Stimulated activated CD4-positive, alpha-beta T cell treated with anti-CD3 and anti-CD28 coated beads, Interleukin-2, amount 100 ng/mL, for 24 hours (primary cell): ENCODE measurements at places on chromosomes 6 and 20.
A peak's percentile ranks its signal among the peaks of the same experiment; 100 is the strongest.

DNA sequence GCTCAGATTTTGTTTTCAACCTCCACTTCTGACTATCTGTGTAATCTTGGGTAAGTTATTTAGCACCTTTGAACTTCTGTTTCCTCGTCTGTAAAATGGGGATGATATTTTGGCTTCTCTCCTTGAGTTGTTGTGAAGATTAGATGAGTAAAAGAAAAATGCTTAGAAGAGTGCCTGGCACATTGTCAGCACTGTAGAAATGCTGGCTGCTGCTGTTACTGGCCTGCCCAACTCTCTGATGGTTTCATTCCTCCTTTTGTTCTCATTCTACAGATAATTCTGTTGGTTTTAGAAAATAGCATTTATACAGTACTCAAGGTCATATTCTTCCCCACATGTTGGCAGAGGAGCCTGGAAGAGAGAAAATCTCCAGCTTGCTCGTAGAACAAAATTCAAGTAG lies 547.2 kb upstream of the JAG1 start:
- no peak for DNase-seq

- no peak for DNase-seq
Observed at GRCh38 chr6:128784266-128784665, 98.7 kb upstream of the LAMA2 start.

- DNase-seq = no peak
Observed at GRCh38 chr6:4010689-4011090, 68.2 kb downstream of the FAM217A start.

DNA sequence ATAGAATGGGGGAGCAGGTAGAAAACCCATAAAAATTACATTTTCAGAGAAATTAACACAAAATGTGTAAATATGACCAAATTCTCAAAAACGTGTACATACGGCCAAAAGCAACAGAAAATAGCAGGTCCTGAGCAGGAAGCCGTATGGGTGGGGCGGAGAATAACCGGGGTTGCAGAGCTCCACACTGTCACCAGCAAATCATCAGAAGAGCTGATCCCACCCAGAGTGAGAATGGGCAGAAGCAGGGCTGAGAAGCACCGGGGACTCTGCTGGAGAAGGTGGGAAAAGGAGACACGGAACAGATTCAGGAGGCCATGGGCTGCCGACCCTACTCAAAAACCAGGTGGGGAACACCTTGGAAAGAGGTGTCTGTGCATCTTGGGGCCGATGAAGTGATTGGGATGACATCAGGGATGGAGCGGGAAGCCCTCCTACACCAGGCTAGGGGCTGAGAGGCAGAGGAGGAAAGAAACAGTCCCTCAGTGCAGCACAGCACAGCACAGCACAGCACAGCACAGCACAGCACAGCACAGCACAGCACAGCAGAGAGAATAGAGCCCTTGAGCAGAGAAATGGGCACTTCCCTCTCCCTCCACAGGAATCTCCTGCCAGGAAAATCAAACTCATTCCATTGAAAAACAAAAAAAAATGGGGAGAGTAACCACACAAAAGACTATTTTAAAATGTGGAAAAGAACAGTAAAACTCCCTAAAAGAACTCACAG lies 22.3 kb downstream of the STX7 start:
- no peak for DNase-seq

DNA sequence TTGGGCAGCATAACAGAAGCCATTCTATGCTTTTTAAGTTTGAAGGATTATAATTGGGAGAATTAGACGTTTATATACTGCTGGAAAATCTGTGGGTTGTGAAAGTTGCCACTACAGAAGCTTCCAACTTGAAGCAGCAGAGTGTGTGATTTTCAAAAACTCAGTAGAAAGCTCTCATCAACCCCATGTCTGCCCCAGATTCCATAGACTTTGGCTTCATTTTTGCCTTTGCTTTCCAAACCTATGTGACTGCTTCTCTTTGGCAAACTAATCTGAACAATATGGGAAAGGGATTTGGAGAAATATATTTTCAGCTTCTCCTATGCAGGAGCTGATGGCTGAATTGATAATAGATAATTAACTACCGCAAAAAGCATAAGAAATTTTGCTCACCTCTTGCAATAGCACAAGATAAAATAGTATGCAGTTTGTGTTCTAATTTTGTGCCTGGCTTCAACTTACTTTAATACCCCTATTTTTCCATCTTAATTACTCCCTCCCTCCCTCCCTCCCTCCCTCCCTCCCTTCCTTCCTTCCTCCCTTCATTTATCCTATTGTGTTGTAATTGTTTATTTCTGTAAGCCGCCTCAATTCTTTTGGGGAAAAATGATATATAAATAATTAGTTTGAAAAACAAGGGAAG lies 214.1 kb upstream of the HS3ST5 start:
- no peak for DNase-seq

GRCh38 chr6:3997177-3997770 lies 81.7 kb downstream of the FAM217A start:
- no peak for DNase-seq

GRCh38 chr6:108959972-108960582 lies 111.9 kb downstream of the ARMC2 start:
- no peak for DNase-seq

DNA sequence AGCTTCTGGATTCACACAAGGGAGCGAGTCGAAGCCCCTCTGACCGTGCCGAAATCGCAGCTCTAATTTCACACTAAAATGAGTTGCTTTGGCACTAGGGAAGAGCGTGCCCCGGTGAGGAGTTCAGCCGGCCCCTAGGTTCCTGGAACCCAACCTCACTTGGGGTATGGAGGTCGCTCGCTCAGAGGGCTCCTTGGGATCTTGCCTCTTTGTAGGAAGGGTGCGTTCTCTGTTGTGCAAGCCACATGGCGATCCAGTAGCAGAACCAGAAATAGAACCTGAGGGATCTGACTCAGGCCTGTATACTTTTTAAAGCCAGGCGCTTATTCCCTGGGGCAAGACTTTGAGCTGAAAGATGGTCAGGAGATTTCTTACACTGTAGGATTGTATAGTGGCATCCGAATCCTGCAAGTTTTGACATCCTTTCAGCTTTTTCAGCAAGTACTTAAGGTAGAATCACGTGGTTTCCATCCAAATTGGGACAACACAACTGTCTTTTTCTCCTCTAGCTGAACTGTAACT lies 861 bp upstream of the RALGAPA2 start:
- DNase-seq = peak; percentile 22

DNA sequence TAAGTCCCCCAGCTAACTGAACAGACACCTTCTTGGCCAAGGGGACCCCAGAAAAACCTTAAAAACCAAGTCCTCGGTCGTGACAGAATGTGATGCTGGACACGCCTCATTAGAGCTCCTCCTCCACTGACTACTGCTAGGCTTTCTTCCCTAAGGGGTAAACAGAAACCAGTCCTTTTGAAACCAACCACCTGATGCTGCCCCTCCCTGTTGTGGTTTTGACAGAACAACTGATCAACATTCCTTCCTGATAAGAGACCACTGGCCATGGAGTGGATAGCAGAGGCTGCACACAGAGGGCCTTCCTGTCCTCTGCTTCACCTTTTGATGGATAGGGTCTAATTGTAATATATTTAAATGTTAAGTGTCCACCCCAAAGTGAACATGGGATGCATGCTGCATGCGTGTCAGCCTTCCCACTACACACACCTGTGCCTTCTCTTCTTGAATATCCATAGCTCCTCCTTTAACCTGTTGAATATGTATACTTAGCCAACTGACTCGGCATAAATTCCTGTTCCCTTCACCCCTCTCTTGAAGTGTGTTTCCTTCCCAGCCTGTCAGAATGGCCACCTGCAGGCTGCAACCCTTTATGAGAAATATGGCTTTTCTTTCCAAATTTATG lies 27.9 kb upstream of the SLC2A12 start:
- DNase-seq = no peak

GRCh38 chr6:37861452-37861851 lies 41.9 kb downstream of the ZFAND3 start:
- DNase-seq = no peak

DNA sequence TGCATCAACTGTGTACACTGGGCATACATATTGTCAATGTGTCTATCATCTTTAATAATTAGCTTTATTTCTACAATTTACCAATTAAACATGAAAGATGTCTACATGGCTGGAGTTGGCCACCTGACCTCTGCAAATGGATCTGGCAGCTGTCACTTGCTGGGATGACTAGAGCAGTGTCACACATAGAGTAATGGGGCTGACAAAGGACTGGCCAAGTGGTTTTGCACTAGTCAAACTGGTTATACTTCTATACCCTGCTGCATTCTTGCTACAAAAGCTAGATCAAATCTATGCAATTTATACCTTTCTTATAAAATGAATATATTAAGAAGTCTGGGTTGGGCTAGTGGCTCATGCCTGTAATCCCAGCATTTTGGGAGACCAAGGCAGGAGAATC lies 99.3 kb downstream of the SESN1 start:
- DNase-seq = no peak

DNA sequence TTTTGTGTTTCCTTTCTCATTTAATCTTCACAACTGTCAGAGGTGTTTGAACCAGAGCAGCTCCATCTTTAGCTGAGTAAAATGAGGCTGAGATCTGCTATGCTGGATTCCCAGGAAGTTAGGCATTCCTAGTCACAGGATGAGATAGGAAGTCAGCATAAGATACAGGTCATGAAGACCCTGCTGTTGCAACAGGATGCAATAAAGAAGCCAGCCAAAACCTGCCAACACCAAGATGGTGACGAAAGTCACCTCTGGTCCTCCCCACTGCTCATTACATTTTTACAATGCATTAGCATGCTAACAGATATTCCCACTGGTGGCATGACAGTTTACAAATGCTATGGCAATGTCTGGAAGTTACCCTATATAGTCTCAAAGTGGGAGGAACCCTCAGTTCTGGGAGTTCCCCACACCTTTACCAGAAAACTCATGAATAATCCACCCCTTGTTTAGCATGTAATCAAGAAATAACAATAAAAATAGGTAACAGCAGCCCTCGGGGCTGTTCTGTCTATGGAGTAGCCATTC lies 262.2 kb upstream of the FERMT1 start:
- DNase-seq = no peak

DNA sequence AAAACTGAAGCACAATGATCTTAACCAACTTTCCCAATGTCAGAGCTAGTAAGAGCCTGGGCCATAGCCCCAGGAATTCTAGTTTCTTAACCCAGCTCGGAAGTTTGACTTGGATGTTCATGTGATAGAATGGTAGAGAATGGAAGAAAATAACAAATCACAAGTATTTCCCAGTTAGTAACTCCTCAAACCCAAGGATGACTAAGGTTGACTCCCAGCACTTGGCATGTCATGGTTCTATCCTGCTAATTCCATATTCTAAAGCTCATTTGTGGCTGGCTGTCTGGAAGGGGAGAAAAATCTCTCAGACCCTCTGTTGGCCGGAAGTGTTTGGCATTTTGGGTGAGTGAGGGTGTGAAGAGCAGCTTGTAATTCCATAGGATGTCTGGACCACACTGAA lies 248.7 kb downstream of the RFPL4B start:
- no peak for DNase-seq

DNA sequence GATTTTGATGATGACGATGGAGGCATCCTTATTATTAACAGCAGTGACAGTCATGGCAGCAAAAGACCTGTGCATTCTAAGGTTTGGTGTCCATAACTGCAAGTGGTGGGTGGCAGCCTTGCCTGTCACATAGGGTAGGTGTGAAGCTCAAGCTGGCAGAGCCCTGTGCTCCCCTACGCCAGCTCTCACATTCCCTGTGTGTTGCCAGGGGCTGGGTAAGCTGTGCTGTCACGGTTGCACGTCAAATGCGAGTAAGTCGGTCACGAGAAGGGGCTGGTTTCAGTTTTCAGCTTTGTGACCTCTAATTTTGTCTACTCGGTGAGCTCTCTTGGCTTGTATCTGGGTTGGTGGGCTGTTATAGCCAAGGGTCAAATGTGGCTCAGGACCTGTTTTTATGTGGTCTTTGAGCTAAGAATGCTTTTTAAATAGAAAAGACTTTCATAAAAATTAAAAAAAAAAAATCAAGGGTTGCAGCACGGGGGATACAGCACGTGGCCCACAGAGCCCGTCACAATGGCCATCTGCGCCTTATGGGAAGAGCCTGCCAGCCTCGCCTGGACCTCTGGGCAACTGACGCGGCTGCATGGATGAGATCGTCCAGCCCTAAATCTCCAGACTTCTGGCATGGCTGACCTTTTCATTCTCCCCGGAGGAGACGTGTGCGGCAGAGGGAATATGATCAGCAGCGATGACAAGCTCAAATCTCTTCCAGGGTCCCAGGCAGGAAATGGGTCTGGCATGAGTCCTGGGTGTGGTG lies 148.5 kb downstream of the PHACTR3 start:
- no peak for DNase-seq

- no peak for DNase-seq
Observed at GRCh38 chr6:146433881-146434731, 109.5 kb upstream of the RAB32 start.

DNA sequence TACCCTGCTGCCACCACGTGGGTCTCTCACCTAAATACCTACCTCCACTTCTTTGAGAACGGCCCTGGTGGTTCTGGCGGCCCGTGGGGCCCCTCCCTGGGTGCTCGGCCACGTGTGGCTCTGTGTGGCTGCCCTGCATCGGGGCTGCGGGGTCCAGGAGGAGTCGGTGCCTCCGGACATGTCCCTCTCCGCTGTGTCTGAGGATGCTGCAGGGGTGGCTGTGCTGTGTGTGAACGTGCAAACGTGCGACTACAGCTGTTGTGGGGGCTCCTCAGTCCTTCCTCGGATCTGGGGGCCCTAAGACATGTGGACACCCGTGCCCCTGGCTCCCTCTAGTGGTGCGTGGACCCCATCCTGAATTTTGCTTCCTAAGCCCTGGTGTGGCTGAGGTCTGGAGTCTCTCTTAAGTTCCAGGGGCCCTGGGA lies 691.8 kb downstream of the QKI start:
- peak; percentile 4 for DNase-seq

DNA sequence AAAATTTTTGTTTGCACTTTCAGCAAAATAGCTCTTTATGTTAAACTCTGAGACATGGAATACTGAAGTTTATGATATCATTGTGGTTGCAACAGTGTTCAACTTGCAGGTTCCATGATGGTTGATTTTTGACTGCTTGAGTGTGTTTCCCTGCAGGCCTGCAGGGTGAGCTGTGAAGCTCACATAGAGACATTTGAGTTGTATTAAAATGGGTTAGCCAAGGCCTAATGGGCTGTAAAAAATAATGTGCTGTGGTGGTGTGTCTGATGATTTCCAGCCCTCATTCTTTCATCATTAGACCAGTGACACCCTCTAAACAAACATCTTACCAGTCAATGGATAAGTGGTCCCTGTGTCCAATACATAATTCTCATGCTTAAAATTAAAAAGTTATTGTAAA lies 321.4 kb downstream of the FARS2 start:
- no peak for DNase-seq

- no peak for DNase-seq
Observed at GRCh38 chr20:6699921-6700562, 67.4 kb upstream of the BMP2 start.
